ENCODE measurements at places on chromosomes 12 and 14. TPM values are rescaled to one million over a fixed set of nuclear protein-coding genes. Genes with fewer than 3 reads are reported as not detected.

The P3H3 gene
- 0.98 TPM for total RNA-seq

The KIF5A gene
- 0.02 TPM for total RNA-seq

The KRT1 gene
- total RNA-seq, result not detected

The SYNDIG1L gene
- total RNA-seq, result not detected

- no peaks in the 10 kb centered on the region for H3K27me3 ChIP-seq
- H3K27ac ChIP-seq, result no peak overlapping the region
- no peaks in the 10 kb centered on the region for H3K36me3 ChIP-seq
- no peak for DNase-seq
These were observed 43.7 kb upstream of the KICS2 start for GRCh38 chr12:64265839-64266238.

GRCh38 chr12:55659486-55660385 lies 23.0 kb downstream of the OR10P1 start:
- H3K36me3 ChIP-seq, result no peaks in the 10 kb centered on the region
- no peak overlapping the region for H3K4me3 ChIP-seq
- H3K4me1 ChIP-seq, result no peaks in the 10 kb centered on the region
- H3K27me3 ChIP-seq, result no peaks in the 10 kb centered on the region

DNA sequence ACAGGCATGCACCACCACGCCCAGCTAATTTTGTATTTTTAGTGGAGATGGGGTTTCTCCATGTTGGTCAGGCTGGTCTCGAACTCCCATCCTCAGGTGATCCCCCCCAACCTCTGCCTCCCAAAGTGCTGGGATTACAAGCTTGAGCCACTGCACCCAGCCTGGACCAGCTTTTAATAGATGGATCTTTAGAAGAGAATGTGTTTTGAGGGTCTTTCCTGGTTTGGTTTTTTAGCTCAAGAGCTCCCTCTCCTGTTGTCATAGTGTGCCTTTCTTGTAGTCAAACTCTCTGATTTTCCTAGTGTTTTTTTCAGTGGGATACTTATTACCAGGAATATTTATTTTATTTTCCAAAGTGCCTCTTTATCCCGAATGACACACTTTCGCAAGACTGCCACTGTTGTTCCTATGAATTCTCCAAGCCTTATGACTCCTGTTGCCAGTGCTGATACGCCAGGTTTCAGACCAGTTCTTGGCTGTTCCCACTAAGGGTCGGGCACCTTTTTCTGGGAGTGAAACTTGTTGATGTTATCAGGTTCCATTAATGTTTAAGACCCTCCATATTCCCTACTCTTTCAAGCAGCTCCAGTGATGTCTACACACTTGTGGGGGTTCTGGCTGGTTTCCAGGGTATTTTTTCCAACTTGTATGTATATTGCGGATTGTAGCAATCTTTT lies 31.5 kb upstream of the LIMA1 start:
- H3K36me3 ChIP-seq, result no peaks in the 10 kb centered on the region
- no peak overlapping the region for H3K4me3 ChIP-seq
- no peaks in the 10 kb centered on the region for H3K27me3 ChIP-seq
- no peaks in the 10 kb centered on the region for H3K4me1 ChIP-seq

GRCh38 chr12:86143162-86143561 lies 113.0 kb downstream of the MGAT4C start:
- H3K4me1 ChIP-seq, result no peaks in the 10 kb centered on the region
- DNase-seq, result no peak
- no peak overlapping the region for H3K27ac ChIP-seq
- H3K36me3 ChIP-seq, result no peaks in the 10 kb centered on the region
- H3K27me3 ChIP-seq, result no peaks in the 10 kb centered on the region

DNA sequence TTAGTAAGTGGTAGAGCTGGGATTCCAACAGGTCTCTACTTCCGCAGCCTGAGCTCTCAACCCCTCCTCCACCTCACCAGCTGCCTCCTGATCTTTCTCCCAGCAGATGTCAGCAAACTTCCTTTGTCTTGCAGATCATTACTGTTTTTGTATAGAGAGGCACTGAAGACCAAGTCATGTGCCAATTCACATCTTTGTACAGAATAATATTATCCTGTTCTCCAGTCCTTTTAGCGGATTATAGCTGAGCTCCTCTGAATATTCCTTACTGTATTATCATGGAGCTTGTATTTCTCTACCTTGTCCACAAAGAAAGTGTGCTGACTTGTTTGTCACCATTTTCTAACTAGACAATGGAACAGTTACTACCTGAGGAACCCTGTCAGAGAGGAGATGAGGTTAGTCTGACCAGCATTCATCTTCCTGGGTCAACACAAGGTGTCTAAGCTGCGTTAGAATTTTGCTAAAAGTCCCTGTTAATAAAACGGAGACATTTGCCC lies 142.3 kb upstream of the ARHGAP5 start:
- no peaks in the 10 kb centered on the region for H3K27me3 ChIP-seq
- H3K36me3 ChIP-seq, result no peaks in the 10 kb centered on the region
- no peak for DNase-seq
- no peak overlapping the region for H3K27ac ChIP-seq
- H3K4me3 ChIP-seq, result no peak overlapping the region
- H3K4me1 ChIP-seq, result no peaks in the 10 kb centered on the region

DNA sequence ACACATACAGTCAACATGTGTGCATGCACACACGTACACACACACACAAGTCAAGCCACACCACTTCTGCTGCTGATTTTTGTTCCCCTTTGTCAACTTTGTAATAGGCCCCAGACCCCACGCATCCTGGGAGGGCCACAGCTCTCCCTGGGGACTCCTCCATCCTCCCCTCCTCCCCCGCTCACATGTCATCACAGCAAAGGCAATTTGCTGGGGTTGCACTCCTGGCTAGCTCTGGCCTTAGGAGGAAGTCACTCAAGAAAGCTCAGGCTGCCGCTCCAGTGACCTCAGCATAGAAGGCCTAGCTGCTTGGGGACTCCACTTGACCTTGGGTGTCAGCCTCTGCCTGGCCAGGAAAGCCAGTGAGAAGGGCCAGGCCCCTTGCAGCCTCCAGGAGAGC lies 27.2 kb downstream of the NGB start:
- no peak overlapping the region for H3K27ac ChIP-seq
- DNase-seq, result no peak
- H3K36me3 ChIP-seq, result no peaks in the 10 kb centered on the region
- H3K27me3 ChIP-seq, result no peaks in the 10 kb centered on the region

DNA sequence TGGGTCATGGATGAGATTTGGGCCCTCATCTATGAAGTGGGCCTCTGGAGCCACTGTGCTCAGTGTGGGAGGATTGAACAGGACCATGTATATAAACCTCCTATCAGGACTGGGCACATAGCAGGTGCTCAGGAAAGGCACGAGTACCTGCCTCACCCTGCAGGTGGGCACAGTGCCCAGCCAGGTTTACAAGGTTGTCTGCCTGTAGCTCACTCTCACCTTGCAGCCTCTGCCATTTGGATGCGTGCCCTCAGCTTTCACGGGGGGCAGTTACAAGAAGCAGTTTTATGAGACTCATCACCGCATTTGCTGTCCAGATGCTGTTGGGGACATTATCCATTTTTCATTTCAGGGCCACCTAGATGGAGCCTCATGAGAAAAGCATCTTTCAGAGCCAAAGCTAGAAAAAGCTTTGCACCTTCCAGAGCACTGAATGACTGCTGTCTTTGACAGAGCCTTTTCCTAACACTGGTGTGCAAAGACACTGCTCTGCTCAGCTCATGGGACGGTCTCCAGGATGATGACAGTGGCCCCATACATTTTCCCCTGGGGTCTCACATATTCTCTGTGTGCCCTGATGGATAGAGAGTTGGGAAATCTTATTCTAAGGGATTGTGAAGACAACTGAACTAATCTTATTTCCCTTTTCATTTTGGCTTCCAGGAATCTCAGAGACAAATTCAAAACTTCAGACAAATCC lies 327.5 kb upstream of the RTL1 start:
- H3K27ac ChIP-seq, result no peak overlapping the region
- H3K36me3 ChIP-seq, result no peaks in the 10 kb centered on the region
- no peak overlapping the region for H3K4me3 ChIP-seq

DNA sequence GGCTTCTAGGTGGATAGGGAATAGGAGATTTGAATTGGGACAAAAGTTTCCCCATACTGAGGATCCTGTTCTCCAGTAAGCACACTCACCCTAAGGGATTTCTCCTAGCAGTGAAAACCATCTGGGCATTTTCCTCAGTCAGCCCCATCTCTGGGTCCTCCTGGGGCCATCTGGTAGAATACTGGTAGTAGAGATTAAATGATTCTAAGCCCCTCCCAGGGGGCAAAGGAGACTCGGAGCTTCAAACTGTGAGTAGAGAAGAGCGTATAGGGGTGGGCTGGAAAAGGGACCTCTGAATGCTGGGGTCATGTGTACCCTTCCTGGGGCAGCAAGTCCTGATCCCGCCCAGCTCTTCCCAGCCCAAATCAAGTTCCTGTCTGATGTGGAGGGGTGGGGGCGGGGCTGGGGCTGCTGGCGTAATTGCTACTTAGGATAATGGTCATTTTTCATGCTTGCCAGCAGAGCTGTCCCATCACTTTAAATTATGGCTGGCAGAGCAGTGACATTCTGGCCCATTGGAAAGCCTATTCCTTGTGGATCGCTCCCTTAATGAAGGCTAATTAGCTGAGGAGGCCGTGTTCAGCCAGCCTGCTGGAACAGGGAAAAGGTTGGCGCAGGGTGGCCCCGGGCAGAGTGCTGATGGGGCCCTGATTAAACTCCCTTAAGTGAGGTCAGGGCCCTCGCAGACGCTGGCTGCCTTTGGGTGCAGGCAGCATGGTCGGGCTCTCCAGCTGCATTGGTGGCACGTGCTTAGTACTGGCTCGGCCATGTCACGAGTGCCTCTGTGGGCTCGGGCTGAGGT lies 127.8 kb downstream of the TSPAN9 start:
- no peak overlapping the region for H3K4me3 ChIP-seq
- no peak overlapping the region for H3K27ac ChIP-seq
- no peaks in the 10 kb centered on the region for H3K27me3 ChIP-seq
- H3K36me3 ChIP-seq, result no peaks in the 10 kb centered on the region

GRCh38 chr12:72888693-72889092 lies 616.5 kb downstream of the TRHDE start:
- no peak for DNase-seq
- no peak overlapping the region for H3K27ac ChIP-seq
- H3K36me3 ChIP-seq, result no peaks in the 10 kb centered on the region
- no peak overlapping the region for H3K4me3 ChIP-seq
- no peaks in the 10 kb centered on the region for H3K4me1 ChIP-seq

DNA sequence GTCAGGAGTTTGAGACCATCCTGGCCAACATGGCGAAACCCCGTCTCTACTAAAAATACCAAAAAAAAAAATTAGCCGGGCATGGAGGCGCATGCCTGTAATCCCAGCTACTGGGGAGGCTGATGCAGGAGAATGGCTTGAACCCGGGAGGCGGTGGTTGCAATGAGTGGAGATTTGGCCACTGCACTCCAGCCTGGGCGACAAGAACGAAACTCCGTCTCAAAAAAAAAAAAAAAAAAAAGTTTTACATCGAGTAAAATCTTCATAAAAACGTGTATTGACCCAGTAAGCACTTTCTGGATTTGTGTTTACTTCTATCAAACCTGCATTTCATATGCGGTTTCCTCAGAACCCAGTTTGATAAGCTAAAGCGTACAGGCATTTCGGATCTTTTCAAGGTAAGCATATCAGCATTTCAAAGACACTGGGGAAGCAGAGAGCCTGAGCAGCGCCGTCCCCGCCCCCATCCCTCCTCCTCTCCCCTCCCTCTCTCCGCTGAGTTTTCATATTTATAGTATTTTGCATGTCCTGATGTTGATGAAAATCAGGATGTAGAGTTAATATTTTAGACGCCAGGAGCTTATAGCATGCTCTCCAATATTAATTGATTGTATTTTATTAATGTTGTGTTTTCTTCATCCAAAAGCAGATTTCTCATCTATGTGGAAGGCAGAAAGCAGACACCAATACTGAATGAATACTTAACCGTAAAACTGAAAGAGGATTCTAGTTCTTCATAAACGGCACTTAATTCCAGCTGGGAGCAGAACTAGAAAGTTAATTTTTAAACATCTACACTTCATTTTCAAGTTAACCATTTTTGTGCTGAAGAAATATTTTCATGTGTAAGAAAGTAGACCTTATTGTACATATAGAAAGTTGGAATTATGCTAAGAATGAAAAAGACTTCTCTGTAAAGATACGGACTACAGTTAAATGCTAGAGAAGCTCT lies 9.2 kb upstream of the HIP1R start:
- H3K4me1 ChIP-seq, result peaks cover 12% of the 10 kb centered on the region
- no peaks in the 10 kb centered on the region for H3K27me3 ChIP-seq
- no peak for DNase-seq
- peak overlapping the region; percentile 67 for H3K27ac ChIP-seq
- no peaks in the 10 kb centered on the region for H3K36me3 ChIP-seq
- peak overlapping the region; percentile 45 for H3K4me3 ChIP-seq

DNA sequence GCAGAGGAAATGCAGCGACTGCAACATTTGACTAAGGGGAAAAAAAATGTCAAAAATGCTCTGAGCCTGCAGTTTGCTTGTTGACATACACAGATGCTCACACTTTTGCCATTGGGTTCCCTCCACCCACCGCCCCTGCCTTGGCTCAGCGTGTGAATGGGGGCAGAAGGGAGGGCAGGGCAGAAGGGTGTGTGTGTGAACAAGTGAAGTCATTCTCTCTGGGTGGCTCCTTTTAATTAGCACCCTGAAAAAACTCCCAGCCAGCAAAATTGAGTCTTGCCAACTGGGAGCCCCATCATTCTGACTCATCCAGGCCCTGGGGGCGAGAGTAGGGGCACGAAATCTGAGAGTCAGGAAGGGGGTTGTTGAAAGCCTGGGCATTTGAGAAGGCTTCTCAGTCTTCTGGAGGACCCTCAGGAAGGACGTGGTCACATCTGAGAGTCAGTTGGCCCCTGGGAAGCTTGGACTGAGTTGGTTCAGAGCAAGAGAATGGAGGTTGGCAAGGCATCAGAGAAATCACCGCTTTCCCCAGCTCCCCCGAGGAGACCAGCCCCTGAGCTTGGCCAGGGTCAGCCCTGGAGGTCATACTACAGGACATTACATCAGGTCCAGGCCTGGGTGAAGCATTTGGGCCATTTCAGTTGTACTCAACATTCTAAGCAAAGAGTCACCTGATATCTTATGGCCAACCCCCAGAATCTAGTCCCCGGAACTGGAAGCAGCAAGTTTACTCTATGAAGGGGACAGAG lies 22.7 kb upstream of the KRT78 start:
- no peak overlapping the region for H3K4me3 ChIP-seq
- no peaks in the 10 kb centered on the region for H3K4me1 ChIP-seq
- H3K27ac ChIP-seq, result no peak overlapping the region

DNA sequence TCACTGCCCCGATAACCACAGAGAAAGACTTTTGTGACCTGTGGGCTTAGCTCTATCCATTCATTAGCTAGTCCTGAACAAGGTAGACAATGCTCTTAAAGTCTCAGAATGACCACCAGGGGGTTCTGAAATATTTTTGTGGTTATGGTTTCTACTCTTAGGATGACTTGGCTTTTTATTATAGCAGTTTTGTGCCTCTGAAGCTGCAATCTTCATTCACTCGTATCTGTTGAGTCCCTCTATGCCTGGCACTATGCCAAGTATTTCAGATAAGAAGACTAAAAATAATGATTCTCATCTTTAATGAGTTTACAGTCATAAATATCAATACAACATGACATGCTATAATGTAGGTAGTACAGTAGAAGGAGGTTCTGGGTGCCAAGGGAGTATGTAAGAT lies 130.8 kb upstream of the TRHDE start:
- H3K4me1 ChIP-seq, result no peaks in the 10 kb centered on the region
- no peak overlapping the region for H3K4me3 ChIP-seq
- DNase-seq, result no peak
- no peak overlapping the region for H3K27ac ChIP-seq

GRCh38 chr12:5521456-5522325 lies 89.8 kb downstream of the NTF3 start:
- H3K4me1 ChIP-seq, result no peaks in the 10 kb centered on the region
- no peak for DNase-seq
- H3K27ac ChIP-seq, result no peak overlapping the region
- no peak overlapping the region for H3K4me3 ChIP-seq

GRCh38 chr12:93125126-93125525 lies 196.0 kb upstream of the EEA1 start:
- no peaks in the 10 kb centered on the region for H3K27me3 ChIP-seq
- no peak overlapping the region for H3K27ac ChIP-seq
- H3K4me1 ChIP-seq, result peaks cover 26% of the 10 kb centered on the region
